ENCODE measurements at places on chromosomes 2 and 18. TPM values are rescaled to one million over a fixed set of nuclear protein-coding genes. Genes with fewer than 3 reads are reported as not detected.

DNA sequence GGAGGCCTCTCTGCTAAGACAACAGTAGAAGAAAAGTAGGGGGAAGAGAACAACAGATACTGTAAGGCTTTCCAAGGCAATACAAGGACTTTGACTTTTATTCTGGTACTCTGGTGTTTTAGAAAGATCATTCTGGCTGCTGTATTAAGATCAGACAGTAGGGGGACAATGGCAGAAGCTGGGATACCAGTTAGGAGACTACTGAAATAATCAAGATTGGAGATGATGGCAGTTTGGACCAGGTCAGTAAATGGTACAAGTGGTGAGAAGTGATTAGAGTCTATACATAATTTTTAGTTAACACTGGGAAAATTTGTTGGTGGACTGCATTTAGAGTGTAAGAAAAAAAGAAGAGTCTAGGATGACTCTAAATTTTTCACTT is 139.7 kb downstream of the ROCK1 start:
- peak; percentile 9 for DNase-seq

DNA sequence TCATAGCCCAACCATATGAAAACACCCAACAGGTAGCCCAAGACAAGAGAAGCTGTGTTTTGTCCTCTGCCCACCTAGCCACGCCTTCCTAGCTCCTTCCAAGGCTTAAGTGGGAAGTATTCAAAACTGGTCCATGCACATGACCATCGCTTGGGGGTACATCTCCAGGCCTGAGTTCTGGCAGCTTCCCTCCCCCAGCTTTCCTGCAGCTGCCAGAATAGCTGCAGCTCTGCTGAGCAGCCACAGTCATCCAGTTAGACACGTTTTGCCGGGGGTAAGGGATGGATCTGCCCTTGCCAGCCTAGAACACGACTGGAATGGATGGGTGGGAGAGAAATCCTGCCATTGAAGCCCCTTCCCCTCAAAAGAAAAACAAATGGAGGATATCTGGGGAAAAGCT is 166.8 kb downstream of the NRP2 start:
- DNase-seq = peak; percentile 54

EVA1A gene
- total RNA-seq = 51.3 TPM

- peak; percentile 70 for DNase-seq
Observed at GRCh38 chr2:39127973-39128372, 7.1 kb upstream of the SOS1 start.

VWA3B gene
- 17.8 TPM for total RNA-seq

- DNase-seq = no peak
Observed at GRCh38 chr2:20982861-20983260, 61.0 kb downstream of the APOB start.

DNA sequence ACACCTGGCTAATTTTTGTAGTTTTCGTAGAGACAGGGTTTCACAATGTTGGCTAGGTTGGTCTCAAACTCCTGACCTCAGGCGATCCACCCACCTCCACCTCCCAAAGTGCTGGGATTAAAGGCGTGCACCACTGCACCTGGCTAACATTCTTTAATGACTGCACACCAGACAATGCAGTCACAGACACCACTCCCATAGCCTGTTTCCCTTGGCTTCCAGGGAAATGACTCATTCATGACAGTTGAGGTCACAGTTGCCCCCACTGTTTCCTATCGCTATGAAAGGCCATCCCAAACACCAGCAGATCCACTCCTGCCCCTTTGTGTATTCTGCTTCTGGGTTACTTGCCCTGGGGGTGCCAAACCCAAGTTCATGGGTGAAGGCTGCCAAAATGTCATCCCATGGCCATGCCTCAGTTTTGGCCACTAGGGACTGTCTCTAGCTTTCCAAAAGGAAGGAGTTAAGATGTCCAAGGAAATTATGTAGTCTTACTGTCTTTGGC is 8.7 kb downstream of the CHMP1B start:
- no peak for DNase-seq

DNA sequence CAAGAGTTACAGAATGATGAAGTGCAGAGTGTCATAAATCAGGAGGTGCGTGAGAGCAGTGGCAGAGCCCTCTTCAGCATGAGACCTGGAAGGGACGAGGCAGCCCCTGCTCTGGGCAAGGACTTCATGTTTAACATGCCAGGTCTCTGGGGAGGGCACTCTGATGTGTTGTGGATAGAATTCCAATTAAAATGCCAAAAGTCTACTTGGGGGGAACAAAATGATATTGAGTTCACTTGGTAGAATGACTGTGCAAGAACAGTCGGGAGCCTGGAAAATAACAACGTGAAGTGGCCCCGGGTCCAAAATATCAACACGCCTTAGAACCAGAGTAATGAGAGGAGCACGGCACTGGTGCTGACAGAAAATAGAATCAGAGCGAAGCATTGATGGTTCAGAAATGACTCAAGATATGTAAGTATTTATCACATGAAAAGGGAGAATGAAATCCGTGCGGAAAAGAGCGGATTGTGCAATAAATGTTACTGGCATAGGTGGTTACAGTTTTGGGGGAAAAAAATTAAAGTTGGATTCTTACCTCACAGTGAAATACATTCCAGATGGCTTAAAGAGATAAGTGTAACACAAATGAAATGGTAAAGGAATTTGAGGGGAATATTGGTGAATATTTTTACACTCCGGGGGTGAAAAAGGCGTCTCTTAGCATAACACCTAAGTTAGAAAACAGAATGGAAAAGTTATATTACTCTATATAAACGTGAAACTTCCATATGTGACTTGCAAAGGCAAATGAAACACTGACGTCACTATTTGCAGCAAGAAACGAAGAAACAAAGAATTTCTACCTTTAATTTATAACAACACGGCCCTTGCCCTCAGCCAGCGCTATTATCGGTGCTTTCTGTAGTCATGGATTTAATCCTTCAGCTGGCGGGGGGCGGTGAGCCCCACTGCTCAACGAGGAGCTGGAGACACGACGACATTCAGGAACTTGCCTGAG is 159.4 kb upstream of the TWIST2 start:
- no peak for DNase-seq

DNA sequence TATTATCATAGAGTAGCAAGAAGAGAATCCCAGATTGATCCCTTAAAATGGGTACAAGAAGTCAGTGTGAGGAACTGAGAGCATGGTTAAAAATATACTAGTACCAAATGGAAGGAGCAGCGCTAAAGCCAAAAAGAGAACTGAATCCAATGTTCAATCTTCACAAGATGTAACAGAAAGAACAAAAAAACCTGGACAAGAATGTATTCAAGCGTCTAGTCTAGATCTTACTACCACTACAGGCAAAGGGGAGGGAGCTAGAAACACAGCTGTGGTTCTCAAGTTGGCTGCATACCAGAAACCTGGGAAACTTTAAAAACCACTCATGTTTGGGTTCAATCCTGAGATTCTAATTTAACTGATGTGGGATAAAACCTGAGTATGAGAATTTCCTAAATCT is 57.5 kb downstream of the PIAS2 start:
- DNase-seq = peak; percentile 48

LYG2 gene
- not detected for total RNA-seq

XDH gene
- total RNA-seq = 0.71 TPM

DNA sequence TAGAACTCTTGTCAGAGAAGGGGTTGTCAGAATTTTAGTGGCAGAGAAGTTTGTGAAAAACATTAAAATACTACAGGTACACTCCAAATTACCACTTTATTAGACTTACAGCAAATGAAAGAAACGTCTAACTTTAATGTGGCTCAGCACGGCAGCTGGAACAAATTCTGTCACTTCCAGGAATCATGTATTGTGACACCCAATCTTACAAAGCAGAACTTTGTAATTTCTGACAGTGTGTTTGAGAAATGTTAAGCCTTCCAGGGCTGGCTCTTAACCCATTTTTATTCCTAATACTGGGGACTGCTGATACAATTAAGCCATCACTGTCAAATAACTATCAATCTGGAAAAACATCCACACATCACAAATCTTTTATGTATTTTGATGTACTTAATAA is 216.4 kb downstream of the ZNF385B start:
- DNase-seq = peak; percentile 83

KIF5C gene
- 1.4 TPM for total RNA-seq

TRIM43 gene
- total RNA-seq = not detected

DNA sequence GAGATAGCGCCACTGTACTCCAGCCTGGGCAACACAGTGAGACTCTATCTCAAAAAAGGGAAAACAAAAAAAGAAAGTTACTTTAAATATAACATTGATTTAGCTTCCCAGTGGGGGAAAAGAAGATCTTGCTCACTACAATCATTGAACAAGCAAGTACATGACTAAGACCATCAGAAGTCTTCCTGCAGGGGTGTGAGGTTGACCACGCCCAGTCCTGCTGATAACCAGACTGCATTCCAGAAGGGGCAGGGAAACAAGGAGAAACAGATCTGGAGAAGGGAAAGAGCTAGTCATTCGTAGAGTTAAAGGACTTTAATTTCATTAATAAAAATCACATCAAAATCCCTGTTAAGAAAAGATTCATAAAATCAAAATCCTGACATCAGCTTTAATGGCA is 77.5 kb downstream of the EPHA4 start:
- no peak for DNase-seq

DNA sequence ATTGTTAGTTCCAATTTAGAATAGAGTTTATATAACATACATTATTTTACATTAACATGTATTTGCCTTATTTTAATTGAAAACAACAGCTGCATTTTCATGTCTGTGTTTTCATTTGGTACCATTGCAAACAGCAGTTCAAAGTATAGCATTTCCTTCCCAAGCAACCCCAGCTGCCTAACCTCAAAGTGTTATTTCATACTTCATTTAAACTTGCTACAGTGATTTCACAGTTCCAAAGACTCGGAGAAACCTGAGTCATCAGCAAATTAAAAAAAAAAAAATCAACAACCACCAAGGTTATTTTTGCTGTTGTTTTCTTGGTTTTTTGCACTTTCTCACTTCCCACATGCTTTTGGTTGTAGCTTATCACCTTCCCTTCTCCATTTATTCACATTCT is 236.5 kb upstream of the SPHKAP start:
- DNase-seq = peak; percentile 86

ERFE gene
- 0.54 TPM for total RNA-seq

DNA sequence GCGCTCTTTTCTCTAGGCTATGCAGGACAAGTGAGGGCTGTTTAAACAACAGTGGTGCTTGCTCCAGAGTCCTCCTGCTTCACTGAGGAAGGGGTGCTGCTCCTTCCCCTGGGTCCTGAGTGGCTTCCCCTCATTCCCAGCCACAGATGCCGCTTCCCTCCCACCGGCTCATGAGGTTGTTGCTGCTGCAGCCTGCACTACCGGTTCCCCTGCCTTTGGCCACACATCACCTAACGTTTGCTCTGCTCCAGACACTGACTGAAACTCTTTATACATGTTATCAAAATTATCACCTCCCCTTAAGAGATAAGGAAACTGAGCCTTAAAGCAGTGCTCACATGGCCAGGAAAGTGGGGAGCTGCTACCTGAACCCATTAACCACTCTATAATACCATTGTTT is 130.8 kb upstream of the LGALSL start:
- no peak for DNase-seq

OR6B2 gene
- not detected for total RNA-seq

- peak; percentile 33 for DNase-seq
Observed at GRCh38 chr2:110674620-110675555, 3.0 kb downstream of the BUB1 start.

DNA sequence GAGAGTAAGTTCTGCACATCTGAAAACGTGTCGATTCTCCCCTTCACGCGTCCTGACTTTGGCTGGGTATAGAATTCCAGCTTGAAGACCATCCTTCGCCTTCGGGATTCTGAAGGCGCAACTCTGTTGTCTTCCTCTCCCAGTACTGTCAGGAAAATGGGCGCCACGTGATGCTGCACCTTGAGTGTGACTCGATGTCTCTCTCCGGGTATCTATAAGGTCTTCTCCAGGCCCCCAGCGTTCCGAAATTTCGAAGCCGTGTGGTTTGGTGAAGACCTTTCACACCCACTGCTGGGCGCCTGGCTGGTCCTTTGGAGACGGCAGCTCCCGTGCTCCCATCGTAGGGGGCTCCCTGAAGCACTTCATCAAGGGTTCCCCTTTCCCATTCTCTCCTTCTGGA is 203.7 kb downstream of the HDAC4 start:
- no peak for DNase-seq

CIB4 gene
- total RNA-seq = 1.3 TPM

BOD1L2 gene
- not detected for total RNA-seq

EGR4 gene
- total RNA-seq = not detected

DNA sequence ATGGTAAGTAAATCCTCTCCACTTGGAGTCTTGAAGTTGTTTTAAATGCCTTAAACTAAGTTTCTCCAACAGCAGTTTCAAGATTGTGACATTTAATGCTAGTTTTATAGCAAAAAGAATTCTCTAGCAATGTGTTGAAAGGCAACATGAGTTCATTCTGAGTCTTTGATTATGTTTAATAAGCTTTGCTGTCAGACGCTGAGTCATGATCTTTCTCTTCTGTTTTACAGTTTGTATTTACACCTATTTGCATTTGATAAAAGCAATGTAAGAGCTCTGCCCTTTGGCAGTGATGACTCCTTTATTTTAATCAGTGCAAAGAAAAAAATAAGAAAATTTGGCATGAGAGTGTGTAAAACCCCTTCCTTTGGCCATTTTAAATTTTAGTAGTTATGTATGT is 497.7 kb downstream of the STK39 start:
- peak; percentile 18 for DNase-seq

PRSS56 gene
- not detected for total RNA-seq

DSEL gene
- 13.0 TPM for total RNA-seq

DNA sequence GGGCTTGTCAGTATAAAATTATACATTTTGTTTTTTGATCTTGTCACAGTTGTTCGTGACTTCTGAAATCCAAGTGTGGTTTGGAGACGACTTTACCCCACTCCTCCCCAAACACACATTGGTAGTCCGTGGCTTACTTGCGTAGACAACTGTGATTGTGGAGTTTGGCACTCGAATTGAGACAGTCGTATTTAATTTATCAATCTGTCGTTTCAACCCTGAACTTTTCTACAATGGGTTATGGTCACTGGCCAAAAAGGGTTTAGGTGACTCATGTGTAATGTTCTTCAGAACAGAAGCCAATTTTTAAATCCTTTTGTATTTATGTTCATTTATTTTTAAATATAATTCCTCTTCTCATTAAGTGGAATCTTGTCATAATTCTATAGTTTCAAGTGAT is 129.9 kb downstream of the SPTBN1 start:
- DNase-seq = no peak

TCF23 gene
- not detected for total RNA-seq

DNA sequence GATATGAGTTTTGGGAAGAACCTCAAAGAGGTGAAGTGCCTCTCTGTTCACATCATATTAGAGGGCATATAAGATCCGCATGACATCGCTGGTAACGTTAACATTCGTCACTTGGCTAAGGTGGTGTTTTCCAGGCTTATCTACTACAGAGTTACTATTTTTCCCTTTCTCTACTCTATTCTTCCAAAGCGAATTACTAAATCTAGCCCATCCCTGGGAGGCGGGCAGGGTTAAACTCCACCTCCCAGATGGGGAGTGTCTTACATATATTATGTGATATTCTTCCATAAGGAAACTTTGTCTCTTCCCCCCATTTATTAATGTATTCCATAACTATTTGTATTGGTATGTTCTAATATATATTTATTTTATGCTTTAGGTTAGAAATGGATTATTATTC is 293.9 kb downstream of the CYRIA start:
- DNase-seq = no peak
